ENCODE measurements at places on chromosomes 11 and 22.
A peak's percentile ranks its signal among the peaks of the same experiment; 100 is the strongest.

- H3K27ac ChIP-seq, result no peak within 1 kb of the TSS
- DNase-seq, result peak; percentile 73
- peaks cover 6% of the 10 kb centered on the region for H3K4me1 ChIP-seq
Measured at GRCh38 chr11:102109896-102110760, at the start of gene YAP1. YAP1 (plus strand) TSS chr11:102110447; CDS start chr11:102110849, 402 bp downstream.

DNA sequence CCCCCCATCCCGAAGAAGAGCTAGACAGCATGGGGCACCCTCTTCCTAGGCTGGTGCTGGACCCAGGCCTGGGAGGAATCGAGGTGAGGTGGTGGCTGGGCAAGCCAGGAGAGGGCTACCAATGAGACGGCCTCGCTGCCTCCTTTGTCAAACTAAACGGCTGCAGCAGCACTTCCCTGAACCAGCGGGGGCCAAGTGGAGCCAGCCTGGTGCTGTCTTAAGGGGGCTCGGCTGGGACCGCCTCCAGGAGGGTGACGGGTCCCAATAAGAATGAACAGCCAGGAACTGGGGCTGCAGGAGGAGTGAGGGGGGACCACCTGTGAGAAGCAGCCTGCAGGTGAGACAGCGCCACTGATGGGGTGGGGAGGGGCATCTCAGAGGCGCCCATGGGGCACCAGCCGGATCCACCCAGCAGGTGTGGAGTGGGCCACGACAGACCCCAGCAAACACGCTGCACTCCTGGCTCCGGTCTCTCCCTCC lies 17.1 kb downstream of the IFT27 start:
- no peaks in the 10 kb centered on the region for H3K36me3 ChIP-seq
- no peak overlapping the region for H3K27ac ChIP-seq
- H3K4me1 ChIP-seq, result peaks cover 4% of the 10 kb centered on the region

GRCh38 chr22:19085233-19085718 lies 36.9 kb downstream of the DGCR2 start:
- no peaks in the 10 kb centered on the region for H3K27me3 ChIP-seq
- peaks cover 14% of the 10 kb centered on the region for H3K4me1 ChIP-seq
- no peak overlapping the region for H3K27ac ChIP-seq
- H3K36me3 ChIP-seq, result no peaks in the 10 kb centered on the region

DNA sequence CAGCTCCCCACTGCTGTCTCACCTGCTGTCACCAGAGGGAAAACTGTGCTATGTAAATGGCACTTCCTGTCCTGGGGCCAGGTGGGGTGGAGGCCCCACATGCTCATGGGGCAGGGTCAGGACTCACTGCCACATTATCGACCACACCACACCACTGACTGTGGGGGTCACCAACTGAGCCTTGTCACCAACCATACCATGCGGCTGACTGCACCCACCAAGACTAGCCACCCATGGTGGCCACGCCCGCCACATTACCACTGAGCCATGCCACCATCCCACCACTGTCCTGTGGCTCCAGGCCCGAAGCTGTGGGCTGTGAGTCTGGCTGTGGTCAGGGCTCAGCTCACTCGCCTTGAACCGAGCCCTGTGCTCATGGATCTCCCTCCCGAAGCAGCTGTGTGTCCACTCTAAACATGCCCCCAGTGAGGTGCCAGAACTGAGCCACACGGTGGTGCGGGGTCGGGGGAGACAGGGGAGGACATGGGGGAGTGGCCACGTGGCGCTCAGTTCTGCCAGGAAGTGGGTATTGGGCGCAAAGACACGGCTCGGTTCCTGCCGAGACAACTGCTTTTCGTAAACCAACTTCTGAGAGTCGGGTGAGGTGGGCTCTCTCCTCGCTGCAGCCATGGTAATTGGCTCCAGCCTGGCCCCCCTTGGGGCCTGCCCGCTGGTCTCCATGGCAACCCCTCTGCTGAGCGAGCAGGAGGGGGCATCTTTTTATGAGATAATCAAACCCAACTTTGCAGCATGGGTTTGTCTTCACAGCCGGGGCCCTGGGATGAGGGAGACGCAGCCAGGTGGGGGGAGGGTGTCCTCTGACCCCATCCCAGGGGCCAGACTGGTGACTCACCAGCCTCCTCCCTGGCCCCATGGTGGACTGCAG lies 23.2 kb downstream of the RTN4R start:
- H3K27ac ChIP-seq, result peak overlapping the region; percentile 84
- no peaks in the 10 kb centered on the region for H3K36me3 ChIP-seq
- no peaks in the 10 kb centered on the region for H3K27me3 ChIP-seq
- peaks cover 28% of the 10 kb centered on the region for H3K4me1 ChIP-seq

- DNase-seq, result no peak
- no peak overlapping the region for H3K4me3 ChIP-seq
- no peaks in the 10 kb centered on the region for H3K27me3 ChIP-seq
Measured at GRCh38 chr11:20058749-20059458, 101.4 kb downstream of the DBX1 start.

- peak overlapping the region; percentile 45 for H3K27ac ChIP-seq
- DNase-seq, result no peak
- H3K4me1 ChIP-seq, result peaks cover 7% of the 10 kb centered on the region
- peaks cover 11% of the 10 kb centered on the region for H3K36me3 ChIP-seq
- no peak overlapping the region for H3K4me3 ChIP-seq
Measured at GRCh38 chr22:31451709-31452571, 37.7 kb downstream of the EIF4ENIF1 start.

DNA sequence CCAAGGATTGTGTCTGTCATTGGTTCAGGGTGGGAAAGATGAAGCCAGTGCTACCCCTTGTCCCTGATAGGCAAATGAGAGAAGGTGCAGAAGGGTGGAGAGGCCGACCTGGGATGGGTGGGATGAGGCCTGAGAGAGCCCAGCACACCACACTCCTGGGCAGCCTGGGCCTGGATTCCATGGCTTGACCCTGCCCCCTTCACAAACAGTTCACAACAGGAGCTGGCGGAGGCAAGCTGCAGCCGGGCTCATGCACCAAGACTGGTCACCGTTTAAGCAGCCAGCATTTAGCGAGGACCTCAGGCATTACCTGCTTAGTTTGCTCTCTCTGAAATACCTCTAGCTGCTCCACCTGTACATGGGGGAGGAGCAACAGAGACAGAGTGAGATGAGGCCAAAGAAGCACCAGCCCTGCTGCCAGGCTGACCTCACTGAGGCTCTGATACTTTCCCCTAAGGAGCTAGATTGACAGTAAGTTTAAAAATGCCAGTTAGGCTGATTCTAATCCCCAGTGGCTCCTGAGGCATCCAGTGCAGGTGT lies 13.5 kb downstream of the IL18BP start:
- no peaks in the 10 kb centered on the region for H3K27me3 ChIP-seq
- peaks cover 23% of the 10 kb centered on the region for H3K36me3 ChIP-seq
- H3K27ac ChIP-seq, result no peak overlapping the region
- H3K4me3 ChIP-seq, result no peak overlapping the region
- H3K4me1 ChIP-seq, result no peaks in the 10 kb centered on the region
- DNase-seq, result no peak

GRCh38 chr11:3043315-3043871 lies 13.8 kb downstream of the CARS1 start:
- H3K27ac ChIP-seq, result peak overlapping the region; percentile 37
- H3K36me3 ChIP-seq, result no peaks in the 10 kb centered on the region
- no peak for DNase-seq
- H3K4me1 ChIP-seq, result peaks cover 21% of the 10 kb centered on the region
- H3K27me3 ChIP-seq, result no peaks in the 10 kb centered on the region

- DNase-seq, result no peak
- no peaks in the 10 kb centered on the region for H3K36me3 ChIP-seq
- no peaks in the 10 kb centered on the region for H3K27me3 ChIP-seq
- H3K4me1 ChIP-seq, result no peaks in the 10 kb centered on the region
- no peak overlapping the region for H3K4me3 ChIP-seq
- no peak overlapping the region for H3K27ac ChIP-seq
Measured at GRCh38 chr11:24637520-24637919, 140.7 kb downstream of the LUZP2 start.

DNA sequence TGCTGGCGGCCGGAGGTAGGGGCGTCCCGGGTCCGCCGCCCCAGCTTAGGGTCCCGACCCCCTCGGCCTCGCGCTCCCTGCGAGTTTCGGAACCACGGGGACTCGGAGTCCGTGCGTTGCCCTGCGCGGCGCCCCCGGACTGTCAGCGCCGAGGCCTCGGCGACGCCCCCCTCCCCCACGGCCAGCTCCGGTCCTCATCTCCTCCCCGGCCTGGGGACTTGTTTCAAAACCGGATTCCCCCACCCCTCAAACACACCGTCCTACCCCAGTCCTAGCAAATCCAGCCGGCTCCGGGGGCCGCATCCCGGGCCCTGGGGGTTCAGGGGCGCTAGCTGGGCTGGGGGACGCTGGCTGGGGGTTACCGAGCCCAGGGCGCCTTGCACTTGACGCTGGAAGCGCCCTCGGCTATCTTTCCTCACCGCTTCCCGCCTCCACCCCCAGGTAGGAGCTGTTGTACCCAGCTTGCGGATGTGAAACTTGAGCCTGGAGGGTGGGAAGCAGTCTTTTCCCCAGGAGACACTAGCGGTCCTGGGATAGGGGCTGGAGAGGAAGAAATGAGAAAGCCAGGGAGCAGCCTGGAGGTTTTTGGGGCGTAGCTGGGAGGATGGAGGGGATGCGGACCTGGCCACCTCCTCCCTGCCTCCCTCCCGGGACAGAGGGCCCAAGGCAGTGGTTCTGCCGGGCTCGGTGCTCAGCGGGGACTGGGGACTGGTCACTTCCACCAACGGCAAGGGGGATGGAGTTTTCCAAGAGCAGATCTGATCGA lies 550 bp downstream of the FBLN1 start:
- H3K36me3 ChIP-seq, result no peaks in the 10 kb centered on the region
- peaks cover 23% of the 10 kb centered on the region for H3K27me3 ChIP-seq
- DNase-seq, result peak; percentile 44
- H3K4me1 ChIP-seq, result no peaks in the 10 kb centered on the region
- H3K4me3 ChIP-seq, result no peak overlapping the region

GRCh38 chr22:33020721-33021120 lies 37.5 kb downstream of the SYN3 start:
- H3K4me1 ChIP-seq, result no peaks in the 10 kb centered on the region
- DNase-seq, result no peak
- no peak overlapping the region for H3K27ac ChIP-seq
- no peaks in the 10 kb centered on the region for H3K36me3 ChIP-seq
- H3K27me3 ChIP-seq, result peaks cover 14% of the 10 kb centered on the region
- H3K4me3 ChIP-seq, result no peak overlapping the region

GRCh38 chr11:96464700-96465307 lies 75.0 kb downstream of the JRKL start:
- no peak overlapping the region for H3K27ac ChIP-seq
- no peak for DNase-seq
- no peak overlapping the region for H3K4me3 ChIP-seq
- peaks cover 2% of the 10 kb centered on the region for H3K4me1 ChIP-seq

GRCh38 chr11:19218786-19219460 lies 17.1 kb upstream of the CSRP3 start:
- H3K27me3 ChIP-seq, result peaks cover 6% of the 10 kb centered on the region
- H3K4me3 ChIP-seq, result no peak overlapping the region
- H3K36me3 ChIP-seq, result no peaks in the 10 kb centered on the region
- no peaks in the 10 kb centered on the region for H3K4me1 ChIP-seq
- H3K27ac ChIP-seq, result no peak overlapping the region

GRCh38 chr11:121340032-121340580 lies 47.5 kb downstream of the SC5D start:
- no peak for DNase-seq
- H3K36me3 ChIP-seq, result no peaks in the 10 kb centered on the region
- H3K4me3 ChIP-seq, result no peak overlapping the region
- H3K27ac ChIP-seq, result no peak overlapping the region
- peaks cover 13% of the 10 kb centered on the region for H3K4me1 ChIP-seq

DNA sequence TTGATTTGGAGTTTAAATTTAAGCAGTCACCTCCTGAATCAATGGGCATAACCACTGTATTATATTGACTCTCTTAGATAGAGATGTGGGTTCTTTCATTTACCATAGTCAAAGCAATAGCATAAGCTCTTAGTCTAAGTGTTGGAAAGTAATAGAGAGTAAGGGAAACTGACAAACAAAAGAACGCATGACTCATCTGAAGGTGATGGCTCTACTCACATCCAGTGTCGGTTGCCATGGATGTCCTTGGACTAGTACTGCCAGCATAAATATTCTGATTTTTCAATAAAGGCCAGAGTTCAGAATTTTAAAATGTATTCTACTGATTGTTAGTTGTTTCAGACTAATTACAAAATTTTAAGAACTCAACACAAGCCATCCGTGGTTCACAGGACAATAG lies 444.9 kb upstream of the DDI1 start:
- H3K27ac ChIP-seq, result no peak overlapping the region
- H3K4me3 ChIP-seq, result no peak overlapping the region
- DNase-seq, result no peak
- no peaks in the 10 kb centered on the region for H3K4me1 ChIP-seq

DNA sequence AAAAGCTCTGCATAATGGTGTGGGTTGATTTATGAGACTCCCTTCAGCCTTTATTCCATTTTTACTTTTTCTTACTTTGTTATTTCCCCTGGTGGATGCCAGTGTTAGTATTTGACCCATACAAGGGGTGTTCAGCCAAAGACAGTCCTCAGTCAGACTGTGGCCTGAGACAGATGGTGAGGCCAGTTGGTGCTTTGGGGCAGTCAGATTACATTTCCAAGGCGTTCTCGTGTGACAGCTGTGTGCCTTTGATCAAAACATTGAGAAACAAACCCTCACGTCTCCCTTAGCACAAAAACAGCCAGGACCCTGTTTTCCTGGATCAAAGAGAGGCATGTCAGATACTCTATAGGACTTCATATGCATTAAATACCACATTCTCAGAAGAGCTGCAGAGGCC lies 31.3 kb upstream of the SLN start:
- no peak overlapping the region for H3K27ac ChIP-seq
- peaks cover 18% of the 10 kb centered on the region for H3K27me3 ChIP-seq
- H3K36me3 ChIP-seq, result no peaks in the 10 kb centered on the region
- H3K4me3 ChIP-seq, result no peak overlapping the region
- no peak for DNase-seq

DNA sequence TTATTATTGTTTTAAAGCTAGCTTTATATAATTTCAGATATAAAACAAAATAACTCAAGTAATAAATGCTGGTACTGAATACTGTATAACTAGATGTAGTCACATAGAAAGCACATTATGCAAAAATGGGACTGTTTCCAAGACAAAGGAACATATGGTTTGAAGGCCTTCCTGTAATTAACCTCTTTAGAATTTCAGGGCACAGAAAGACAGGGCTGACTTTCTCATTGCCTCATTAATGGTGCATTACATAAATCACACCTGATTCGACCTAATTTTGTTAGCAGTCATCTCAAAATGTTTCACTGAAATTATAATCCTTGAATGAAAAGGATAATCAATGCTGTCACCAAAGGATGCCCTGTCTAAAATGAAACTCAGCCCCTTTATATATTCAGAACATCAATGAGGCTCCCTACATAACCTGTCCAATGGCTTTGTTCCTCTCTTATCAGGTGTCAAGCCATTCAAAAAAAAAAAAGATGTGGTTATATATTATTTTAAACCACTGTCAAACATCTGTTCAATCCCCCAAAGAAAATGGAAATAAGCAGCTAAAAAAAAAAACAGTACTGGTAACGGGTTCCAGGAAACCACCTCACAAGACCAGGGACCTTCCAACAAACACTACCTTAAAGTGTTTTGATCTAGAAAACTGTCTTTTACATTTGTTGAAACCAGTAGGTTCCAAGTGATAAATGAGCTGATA lies 77.4 kb downstream of the FAM168A start:
- H3K4me3 ChIP-seq, result no peak overlapping the region
- peaks cover 21% of the 10 kb centered on the region for H3K4me1 ChIP-seq
- no peaks in the 10 kb centered on the region for H3K27me3 ChIP-seq
